ENCODE measurements at places on chromosomes 5 and 9. TPM values are rescaled to one million over a fixed set of nuclear protein-coding genes. Genes with fewer than 3 reads are reported as not detected.

DNA sequence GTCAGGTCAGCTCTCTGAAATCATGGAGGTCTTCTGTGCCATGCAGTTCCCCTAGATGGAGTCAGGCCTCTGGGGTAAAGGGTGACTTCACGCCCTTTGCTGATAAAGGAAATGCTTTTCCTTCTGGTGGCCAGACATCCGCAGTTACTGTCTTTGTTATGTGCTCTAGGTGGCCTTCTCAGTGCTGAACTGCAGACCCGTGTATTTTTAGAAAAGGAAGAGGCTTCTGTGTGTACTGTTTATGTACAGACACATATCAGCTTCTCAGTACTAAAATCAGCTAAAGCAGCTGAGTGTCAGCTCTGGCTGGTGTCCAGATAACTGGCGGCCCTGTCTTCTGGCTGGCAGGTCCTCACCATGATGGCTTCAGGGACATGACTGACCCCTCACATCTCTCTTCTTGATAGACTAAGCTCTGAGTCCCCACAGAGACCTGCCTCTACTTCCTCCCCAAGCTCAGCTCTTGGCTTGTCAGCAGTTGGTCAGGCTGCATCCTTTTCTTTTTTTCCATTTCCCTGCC is 75.3 kb downstream of the ARHGAP26 start:
- DNase-seq: no peak
- H3K36me3 ChIP-seq: no peaks in the 10 kb centered on the region
- H3K4me1 ChIP-seq: peaks cover 3% of the 10 kb centered on the region
- H3K4me3 ChIP-seq: no peak overlapping the region
- H3K27me3 ChIP-seq: no peaks in the 10 kb centered on the region

DNA sequence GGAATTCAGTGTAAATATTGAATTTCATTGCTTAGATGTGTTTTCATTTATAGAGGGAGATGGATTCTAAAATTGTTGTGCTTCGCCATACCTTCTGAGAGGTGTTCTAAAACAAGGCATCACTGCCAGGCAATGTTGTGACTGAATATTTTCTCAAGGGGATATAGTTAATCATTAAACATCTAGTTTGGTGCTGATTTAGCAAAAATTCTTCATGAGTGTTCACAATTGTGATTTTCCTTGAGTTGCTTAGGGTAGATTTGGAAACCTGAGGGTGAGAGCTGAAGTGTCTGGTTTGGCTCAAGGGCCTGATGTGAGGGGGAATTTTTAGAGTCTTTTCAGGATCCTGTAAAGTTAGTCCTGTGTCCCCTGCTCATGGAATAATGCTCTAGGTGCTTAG is 104.5 kb downstream of the MAT2B start:
- H3K27ac ChIP-seq: no peak overlapping the region
- H3K4me1 ChIP-seq: no peaks in the 10 kb centered on the region
- no peaks in the 10 kb centered on the region for H3K27me3 ChIP-seq
- no peaks in the 10 kb centered on the region for H3K36me3 ChIP-seq

DNA sequence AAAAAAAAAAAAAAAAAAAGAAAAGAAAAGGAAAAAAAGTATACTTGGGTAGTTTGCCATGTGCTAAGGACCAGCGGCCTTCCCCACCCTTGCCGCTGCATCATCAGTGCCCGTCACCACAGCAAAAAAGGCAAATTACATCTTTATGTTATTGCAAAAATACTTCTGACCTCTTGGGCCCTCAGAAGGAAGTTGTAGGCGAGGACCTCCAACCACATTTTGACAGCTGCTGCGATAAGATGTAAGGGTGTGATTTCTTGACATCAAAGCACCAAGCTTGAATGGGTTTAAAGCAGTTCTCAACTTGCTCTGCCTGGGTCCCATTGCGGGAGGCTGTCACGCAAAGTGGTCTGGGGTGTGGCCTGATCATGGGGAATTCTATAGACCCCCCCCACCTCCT is 39.2 kb downstream of the DMRT1 start:
- H3K4me1 ChIP-seq: no peaks in the 10 kb centered on the region
- H3K27me3 ChIP-seq: no peaks in the 10 kb centered on the region
- no peaks in the 10 kb centered on the region for H3K36me3 ChIP-seq
- no peak for DNase-seq
- H3K27ac ChIP-seq: no peak overlapping the region
- no peak overlapping the region for H3K4me3 ChIP-seq

CDH10 gene
- total RNA-seq: 6.4 TPM

LAMC3 gene
- 0.20 TPM for total RNA-seq

RFESD gene
- total RNA-seq: 0.87 TPM

- peak; percentile 89 for DNase-seq
- no peaks in the 10 kb centered on the region for H3K36me3 ChIP-seq
- H3K4me3 ChIP-seq: no peak overlapping the region
- no peaks in the 10 kb centered on the region for H3K27me3 ChIP-seq
- peaks cover 8% of the 10 kb centered on the region for H3K4me1 ChIP-seq
Measured at GRCh38 chr9:35960039-35960655, 2.2 kb upstream of the OR2S2 start.

- no peaks in the 10 kb centered on the region for H3K4me1 ChIP-seq
- H3K36me3 ChIP-seq: no peaks in the 10 kb centered on the region
- H3K27me3 ChIP-seq: peaks cover 4% of the 10 kb centered on the region
- no peak overlapping the region for H3K4me3 ChIP-seq
- DNase-seq: peak; percentile 30
Measured at GRCh38 chr5:76544268-76544926, 78.8 kb downstream of the F2RL2 start.

DNA sequence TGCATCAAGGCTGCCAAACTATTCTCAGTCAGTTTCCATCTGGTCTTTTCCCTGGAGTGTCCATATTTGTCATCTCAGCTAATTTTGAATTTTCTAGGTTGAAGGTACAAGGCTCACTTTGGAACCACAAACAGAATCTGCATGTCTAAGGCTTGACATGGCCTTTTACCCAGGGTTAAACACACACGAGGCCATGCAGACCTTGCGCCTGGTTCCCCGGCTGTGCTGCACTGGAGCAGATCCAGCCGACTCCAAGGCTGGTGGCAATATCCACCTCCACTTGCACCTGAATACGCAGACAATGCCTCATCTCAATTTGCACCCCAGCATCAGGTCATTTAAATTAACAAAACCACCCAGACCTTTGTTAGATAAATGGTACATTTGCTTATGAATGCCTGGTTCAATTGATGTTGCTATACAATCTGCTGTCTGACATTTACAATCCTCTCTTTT is 276.2 kb downstream of the HSPA4 start:
- H3K27me3 ChIP-seq: peaks cover 18% of the 10 kb centered on the region
- H3K27ac ChIP-seq: no peak overlapping the region
- no peak for DNase-seq
- no peak overlapping the region for H3K4me3 ChIP-seq
- H3K4me1 ChIP-seq: no peaks in the 10 kb centered on the region

- H3K4me3 ChIP-seq: no peak overlapping the region
- peaks cover 9% of the 10 kb centered on the region for H3K4me1 ChIP-seq
- no peak overlapping the region for H3K27ac ChIP-seq
- H3K36me3 ChIP-seq: no peaks in the 10 kb centered on the region
- no peak for DNase-seq
- H3K27me3 ChIP-seq: no peaks in the 10 kb centered on the region
Measured at GRCh38 chr9:136853596-136854112, 1.5 kb downstream of the MAMDC4 start.

DNA sequence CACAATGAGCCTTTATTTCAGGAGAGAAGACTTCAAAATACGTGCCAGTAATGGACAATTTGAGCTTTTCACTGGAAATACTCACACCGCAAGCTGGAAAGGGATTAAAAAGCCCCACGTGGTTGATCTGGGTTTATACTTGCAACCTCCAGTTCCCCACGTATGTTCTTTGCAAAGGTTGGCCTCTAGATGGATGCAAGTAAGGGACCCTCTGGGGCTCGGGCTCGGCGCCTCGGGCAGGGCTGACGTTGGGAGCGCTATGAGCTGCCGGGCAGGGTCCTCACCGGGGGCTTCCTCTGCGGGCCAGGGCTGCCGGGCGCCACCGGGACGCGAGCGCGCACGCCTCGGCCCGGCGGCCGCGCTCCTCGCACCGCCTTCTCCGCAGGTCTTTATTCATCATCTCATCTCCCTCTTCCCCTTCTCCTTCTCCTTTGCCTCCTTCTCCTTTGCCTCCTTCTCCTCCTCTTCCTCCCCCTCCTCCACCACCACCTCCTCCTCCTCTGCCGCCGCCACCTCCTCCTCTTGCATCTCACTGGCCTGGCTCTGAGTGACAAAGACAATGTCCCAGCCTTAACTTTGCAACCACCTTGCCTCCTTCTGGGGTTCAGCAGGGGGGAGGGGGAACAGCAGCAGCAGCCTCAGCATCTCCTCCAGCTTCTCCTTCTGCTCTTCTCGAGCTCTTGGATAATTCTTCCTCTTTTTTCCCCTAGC is 701 bp upstream of the ZNF462 start:
- H3K4me1 ChIP-seq: peaks cover 7% of the 10 kb centered on the region
- peak; percentile 44 for DNase-seq
- H3K4me3 ChIP-seq: peak overlapping the region; percentile 93
- no peaks in the 10 kb centered on the region for H3K36me3 ChIP-seq
- H3K27me3 ChIP-seq: no peaks in the 10 kb centered on the region
- peak overlapping the region; percentile 83 for H3K27ac ChIP-seq

- peaks cover 17% of the 10 kb centered on the region for H3K4me1 ChIP-seq
- H3K27ac ChIP-seq: no peak overlapping the region
- no peak for DNase-seq
- no peaks in the 10 kb centered on the region for H3K36me3 ChIP-seq
- peaks cover 6% of the 10 kb centered on the region for H3K27me3 ChIP-seq
Measured at GRCh38 chr9:123360161-123361085, 4.4 kb downstream of the CRB2 start.

DNA sequence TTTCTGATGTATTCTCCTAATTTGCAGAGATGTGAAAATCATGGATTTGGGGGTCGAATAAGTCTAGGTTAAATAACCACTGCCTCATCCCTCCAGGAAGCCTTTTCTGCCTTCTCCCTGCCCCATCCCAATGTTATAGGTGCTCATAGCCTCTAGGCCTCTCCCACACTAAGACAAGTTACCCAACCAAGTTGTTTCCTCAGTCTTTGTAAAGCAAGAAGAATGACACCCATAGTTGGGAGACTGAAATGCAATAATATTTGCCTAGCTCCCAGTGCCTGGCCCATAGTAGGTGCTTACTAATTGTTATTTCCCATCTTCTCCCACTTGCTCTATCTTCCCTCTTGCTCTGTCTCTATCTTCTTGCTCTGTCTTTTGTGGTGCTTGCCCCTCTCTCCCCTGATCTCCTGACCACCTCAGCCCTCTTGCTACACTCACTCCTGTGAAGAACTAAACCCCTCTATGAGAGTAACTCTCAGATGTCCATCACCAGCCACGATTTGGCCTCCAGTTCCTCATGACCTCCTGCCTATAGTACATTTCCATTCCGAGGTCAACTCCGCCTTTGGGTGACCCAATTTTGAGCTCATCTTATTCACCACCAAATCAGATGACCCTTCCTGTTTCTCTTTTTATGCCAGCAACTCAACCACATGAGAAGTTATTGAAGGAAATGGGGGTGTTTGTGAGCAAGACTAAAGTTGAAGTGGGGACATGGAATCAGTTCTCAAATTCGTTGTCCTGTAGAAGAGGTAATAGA is 7.0 kb downstream of the AFAP1L1 start:
- DNase-seq: no peak
- H3K4me3 ChIP-seq: no peak overlapping the region
- H3K36me3 ChIP-seq: no peaks in the 10 kb centered on the region
- H3K4me1 ChIP-seq: no peaks in the 10 kb centered on the region

SLC6A19 gene
- not detected for total RNA-seq

PCDHB2 gene
- 44.3 TPM for total RNA-seq

BARHL1 gene
- total RNA-seq: not detected

DNA sequence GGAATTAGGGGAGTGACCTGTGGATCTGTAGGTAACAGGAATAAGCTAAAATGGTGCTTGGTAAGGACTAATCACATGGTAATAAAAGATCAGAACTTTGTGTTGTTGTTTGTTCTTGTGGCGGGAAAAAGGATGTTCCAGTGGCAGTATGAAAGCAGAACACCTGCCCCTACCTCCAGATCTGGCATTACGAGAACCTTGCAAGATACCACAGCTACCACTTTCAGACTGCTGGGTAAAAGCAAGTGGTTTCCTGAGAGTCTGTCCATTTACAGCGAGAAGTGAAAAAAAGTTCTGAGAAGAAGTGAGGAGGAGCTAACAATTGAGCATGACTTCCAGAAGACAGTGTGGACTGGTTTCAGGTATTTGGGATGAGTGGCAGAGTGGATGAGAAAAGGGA is 252.5 kb downstream of the TLE4 start:
- DNase-seq: no peak
- no peaks in the 10 kb centered on the region for H3K27me3 ChIP-seq
- H3K36me3 ChIP-seq: no peaks in the 10 kb centered on the region
- H3K27ac ChIP-seq: no peak overlapping the region

INSL4 gene
- total RNA-seq: not detected

GRCh38 chr9:121509180-121509579 is 9.5 kb upstream of the GGTA1 start:
- no peak overlapping the region for H3K27ac ChIP-seq
- peaks cover 19% of the 10 kb centered on the region for H3K27me3 ChIP-seq
- no peaks in the 10 kb centered on the region for H3K36me3 ChIP-seq

GRCh38 chr9:75639971-75640610 is 250.4 kb upstream of the PCSK5 start:
- no peak overlapping the region for H3K4me3 ChIP-seq
- no peak for DNase-seq
- H3K4me1 ChIP-seq: no peaks in the 10 kb centered on the region
- no peaks in the 10 kb centered on the region for H3K27me3 ChIP-seq
- H3K27ac ChIP-seq: no peak overlapping the region

ADAMTS19 gene
- total RNA-seq: 0.87 TPM

DNA sequence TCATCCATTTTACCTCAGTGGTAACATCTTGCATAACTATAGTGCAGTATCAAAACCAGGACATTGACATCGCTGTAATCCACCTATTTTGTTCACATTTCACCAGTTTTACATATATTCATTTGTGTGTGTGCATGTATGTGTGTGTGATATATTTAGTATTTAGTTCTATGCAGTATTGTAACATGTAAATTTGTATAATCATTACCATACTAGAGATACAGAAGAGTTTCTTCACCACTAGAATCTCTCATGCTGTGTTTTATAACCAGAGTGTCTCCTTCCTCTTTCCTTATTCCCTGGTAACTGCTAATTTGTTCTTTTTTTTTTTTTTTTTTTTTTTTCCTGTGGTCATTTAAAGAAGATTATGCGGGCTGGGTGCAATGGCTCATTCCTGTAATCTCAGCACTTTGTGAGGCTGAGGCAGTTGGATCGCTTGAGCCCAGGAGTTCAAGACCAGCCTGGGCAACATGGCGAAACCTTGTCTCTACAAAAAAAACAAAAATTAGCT is 11.0 kb downstream of the RASA1 start:
- no peaks in the 10 kb centered on the region for H3K4me1 ChIP-seq
- no peak for DNase-seq
- H3K27ac ChIP-seq: no peak overlapping the region
- no peaks in the 10 kb centered on the region for H3K27me3 ChIP-seq
- peaks cover 4% of the 10 kb centered on the region for H3K36me3 ChIP-seq

NMUR2 gene
- total RNA-seq: not detected

All from astrocyte (in vitro differentiated cells and primary cell).